Sciatic nerve (tissue), 2 donors: ENCODE measurements at places on chromosomes 4 and X. TPM values are rescaled to one million over a fixed set of nuclear protein-coding genes. Genes with fewer than 3 reads are reported as not detected.

DNA sequence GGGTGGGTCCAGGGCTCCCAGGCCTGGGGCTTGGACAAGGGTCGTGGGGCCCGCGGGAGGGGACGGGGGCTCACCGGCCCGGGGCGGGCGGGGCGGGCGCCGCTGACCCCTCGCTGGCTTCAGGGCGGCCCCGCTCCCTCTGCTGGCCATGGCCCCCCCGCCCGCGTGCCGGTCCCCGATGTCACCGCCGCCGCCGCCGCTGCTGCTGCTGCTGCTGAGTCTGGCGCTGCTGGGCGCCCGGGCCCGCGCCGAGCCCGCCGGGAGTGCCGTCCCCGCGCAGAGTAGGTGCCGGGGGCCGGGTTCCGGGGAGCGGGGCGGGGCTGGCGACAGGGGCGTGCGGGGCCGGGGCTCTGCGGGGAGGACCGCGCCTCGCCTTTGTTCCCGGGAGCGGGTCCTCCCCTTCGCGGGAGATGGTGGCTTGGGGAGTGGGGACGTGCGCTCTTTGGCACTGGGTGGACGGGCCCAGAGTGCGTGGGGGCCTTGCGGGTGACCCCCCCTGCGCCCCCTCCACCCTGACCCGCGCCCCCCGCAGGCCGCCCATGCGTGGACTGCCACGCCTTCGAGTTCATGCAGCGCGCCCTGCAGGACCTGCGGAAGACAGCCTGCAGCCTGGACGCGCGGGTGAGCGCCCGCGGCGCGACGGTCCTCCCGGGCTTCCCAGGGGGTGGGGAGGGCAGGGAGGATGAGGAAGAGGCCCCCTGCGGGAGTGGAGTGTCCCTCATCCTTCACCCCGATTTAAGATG is 16.8 kb upstream of the NAT8L start:
- peak; percentile 61 for DNase-seq

DNA sequence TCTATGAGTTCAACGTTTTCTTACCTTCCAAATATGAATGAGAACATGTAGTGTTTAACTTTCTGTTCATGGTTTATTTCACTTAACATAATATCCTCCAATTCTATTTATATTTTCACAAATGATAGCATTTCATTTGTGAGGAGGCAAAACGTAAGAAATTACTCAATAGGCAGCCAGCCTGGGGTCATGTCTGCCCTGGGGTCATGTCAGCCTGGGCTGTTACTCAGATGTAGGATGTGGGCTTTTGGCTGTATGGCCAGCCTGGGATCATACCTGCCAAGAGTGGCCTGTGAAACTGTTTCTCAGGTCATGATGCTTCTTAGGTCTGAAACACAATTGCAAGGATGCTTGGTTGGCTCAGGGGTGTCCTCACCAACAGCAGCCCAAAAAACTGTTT is 187.0 kb downstream of the FBXO8 start:
- no peak for DNase-seq

RGN gene
- total RNA-seq = 6.0 TPM

DACH2 gene
- total RNA-seq = 0.27 TPM

DNA sequence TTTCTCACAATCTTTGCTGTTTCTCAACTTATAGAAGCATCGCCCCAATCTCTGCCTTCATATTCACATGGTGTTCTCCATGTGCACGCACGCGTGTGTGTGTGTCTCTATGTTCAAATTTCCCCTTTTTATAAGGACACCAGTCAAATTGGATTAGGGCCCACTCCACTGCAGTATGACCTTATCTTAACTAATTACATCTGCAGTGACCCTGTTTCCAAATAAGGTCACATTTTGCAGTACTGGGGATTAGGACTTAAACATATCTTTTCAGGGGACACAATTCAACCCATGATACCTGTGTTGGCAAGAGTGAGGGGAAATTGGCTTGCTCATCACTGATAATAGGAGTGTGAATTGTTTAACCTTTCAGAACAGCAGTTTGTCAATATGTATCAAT is 66.5 kb upstream of the MAGEA10 start:
- DNase-seq = no peak
